ENCODE measurements at places on chromosomes 1 and 21. TPM values are rescaled to one million over a fixed set of nuclear protein-coding genes. Genes with fewer than 3 reads are reported as not detected.

Gene ACTL8
- 0.64 TPM for total RNA-seq

Gene TLCD4
- total RNA-seq: 14.5 TPM

Gene BRWD1
- total RNA-seq: 28.7 TPM

Gene NGF
- total RNA-seq: not detected

Gene CDC42BPA
- total RNA-seq: 15.4 TPM

GRCh38 chr1:165816826-165817497, 10.5 kb upstream of the UCK2 start:
- no peak for DNase-seq

DNA sequence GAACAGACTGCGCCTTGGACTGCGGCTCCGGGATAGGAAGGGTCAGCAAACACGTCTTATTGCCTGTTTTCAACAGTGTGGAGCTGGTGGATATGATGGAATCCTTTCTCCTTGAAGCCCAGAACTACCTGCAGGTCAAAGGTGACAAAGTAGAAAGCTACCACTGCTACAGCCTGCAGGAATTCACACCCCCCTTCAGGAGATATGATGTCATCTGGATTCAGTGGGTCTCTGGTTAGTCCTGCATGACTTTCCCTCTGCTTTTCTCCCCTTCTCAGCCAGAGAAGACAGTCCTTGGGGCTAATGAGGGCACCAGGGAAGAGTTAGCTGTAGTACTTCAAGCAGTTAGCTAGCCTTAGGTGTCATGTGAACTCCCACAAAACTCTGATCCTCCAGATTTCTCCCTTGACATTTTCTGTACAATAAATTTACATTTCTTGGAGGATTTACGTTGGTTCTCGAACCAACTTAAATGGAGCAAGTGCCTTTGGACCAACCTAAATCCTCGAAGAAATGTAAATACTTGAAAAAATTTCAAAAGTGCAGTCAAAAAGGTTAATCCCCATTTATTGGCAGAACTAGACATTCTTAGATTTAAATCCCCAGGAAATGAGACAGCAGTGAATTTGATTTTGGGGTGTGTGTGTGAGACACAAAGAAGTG, 20.9 kb downstream of the NTMT2 start:
- no peak for DNase-seq

- no peak for DNase-seq
Observed at GRCh38 chr1:18505666-18506065, 24.9 kb downstream of the KLHDC7A start.

DNA sequence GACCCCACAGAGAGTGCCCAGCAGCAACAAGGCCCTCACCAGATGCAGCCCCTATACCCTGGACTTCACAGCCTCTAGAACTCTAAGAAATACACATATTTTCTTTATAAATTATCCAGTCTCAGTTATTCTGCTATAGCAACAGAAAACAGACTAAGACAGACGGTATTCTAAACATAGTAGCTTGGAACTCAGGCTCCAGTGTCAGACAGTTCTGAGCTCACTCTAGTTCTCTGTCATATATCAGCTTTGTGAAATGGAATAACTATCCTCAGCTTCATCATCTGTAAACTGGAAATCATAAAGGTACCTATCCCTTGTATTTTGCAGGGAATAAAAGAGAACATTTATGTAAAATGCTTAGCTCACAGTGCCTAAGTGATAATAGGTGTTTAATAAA, 127.4 kb downstream of the GLUL start:
- DNase-seq: no peak

DNA sequence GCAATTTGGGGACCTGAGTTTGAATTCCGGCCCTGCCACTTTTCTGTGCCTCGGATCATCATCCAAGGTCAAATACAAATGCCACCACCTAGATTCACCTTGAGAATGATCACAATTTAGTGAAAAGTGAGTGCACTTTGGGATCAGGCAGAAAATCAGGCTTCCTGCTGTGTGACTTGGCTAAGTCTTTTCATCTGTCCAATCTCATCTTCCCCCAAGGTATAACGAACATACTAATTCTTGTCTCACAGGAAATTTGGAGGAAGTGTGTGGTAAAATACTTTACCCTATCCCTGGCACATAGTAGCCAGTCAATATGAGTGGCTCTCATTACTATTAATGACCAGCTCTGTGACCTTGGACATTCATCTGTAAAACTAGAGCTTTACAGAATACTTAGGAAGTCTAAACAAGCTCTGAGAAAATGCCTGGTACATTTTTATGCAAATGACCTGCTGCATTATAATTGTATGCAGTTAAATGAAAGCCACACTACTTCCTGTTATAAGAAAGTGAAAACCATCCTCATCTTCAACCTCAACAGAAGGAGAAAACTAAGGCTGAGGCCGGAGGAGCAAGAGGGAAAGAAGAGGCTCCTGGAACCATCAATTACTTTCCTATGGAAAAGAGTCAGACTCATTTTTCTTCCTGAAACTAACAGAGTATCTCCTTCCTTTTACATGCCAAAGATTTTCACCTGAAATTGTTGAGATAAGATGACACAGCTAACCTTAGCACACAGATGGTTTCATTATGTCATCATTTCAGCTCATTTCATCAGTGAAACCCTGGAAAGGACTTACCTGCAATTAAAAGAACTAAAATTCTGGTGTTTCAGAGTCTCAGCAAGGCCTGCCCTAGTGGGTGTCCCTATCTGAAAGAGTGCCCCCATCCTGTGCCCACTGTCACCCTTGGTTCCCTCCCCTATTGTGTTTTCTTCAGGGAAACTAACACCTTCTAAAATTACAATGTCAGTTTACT, 32.6 kb upstream of the RGS8 start:
- DNase-seq: no peak

- no peak for DNase-seq
Observed at GRCh38 chr1:31580891-31581603, 4.7 kb downstream of the TINAGL1 start.

GRCh38 chr1:207494171-207494570, 1.8 kb upstream of the CR1 start:
- no peak for DNase-seq

DNA sequence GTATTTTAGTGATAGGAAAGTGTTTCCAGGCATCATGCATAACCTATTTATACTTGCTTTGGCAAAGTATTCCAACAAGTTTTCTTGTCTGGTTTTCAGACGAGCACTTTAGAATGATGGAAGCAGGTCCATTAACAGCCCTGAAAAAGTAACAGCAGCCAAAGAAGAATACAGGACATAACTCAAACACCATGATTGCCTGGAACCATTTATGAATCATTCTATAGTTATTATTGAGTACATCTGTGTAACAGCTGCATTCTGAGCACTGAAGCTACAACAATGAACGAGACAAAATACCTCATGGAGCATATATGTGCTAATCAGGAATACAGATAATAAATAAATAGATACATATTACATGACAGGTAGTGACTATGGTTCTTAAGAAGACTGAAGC, 12.6 kb downstream of the IL10RB start:
- DNase-seq: no peak

DNA sequence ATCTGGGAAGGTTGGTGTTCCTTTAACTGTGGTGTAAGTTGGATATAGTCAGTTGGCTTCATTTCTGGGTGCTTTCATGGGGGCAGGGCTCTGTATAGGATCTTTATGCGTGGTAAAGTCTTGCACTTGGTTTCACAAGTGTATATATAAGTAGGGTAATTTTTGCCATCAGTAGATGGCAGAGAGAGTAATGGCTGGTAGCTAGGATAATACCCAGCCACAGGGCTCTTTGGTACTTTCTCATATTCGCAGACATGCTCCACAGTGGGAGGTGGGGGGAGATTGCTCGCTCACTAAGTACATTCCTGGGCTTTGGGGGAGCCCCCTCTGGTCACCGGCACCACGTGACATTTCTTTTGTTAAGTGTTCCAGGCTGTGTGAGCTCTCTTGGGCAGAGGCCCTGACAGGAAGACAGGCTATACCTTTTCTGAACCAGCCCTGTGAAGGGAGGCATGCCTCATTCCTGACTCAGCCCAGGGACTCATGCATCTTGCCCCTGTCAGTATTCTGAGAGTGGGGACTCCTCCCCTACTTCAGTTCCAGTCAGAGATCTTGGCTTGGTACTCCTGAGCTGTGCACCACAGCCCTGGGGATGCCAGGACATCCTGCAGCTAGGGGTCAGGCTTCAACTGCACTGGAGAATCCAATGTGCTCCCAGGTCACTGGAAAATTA, 37.6 kb downstream of the FCRL2 start:
- DNase-seq: no peak

DNA sequence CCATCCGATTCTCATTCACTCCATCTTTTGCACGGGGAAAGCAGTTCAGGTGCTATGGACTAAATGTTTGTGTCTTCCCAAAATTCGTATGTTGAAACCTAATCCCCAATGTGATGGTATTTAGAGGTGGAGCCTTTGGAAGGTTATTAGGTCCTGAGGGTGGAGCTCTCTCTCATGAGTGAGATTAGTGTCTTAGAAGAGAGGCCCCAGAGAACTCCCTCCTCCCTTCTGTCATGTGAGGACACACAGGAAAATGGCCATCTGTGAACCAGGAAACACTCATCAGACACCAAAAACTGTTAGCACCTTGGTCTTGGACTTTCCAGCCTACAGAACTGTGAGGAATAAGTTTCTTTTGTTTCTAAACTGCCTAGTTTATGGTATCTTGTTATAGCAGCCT, 15.8 kb upstream of the CCDC190 start:
- no peak for DNase-seq

DNA sequence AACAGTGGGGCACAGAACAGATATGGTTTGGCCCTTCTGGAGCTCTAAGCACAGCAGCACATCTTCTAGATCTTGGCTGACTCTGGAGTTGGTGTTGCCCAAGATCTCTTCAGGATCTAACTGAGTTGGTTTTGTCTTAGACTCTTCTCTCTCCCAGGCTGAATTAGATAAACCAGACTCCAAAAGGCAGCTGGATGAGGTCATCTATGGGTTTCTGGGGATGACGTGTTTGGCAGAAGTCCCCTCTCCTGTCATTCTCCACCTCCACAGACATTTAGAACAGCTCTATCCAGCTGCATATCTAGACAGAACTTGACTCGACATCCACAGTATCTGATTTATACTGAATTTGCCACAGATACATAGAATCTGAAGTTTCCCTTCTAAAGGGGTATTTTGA, 75.3 kb downstream of the ST6GALNAC5 start:
- no peak for DNase-seq

Data from HepG2 (cell line).